Epithelial cell of prostate (primary cell): ENCODE measurements at places on chromosomes 13 and 19.

GRCh38 chr13:33193428-33193974 lies 92.1 kb downstream of the STARD13 start:
- DNase-seq: no peak

- no peak for DNase-seq
These were observed 2.6 kb downstream of the VMAC start for GRCh38 chr19:5907241-5907640.

DNA sequence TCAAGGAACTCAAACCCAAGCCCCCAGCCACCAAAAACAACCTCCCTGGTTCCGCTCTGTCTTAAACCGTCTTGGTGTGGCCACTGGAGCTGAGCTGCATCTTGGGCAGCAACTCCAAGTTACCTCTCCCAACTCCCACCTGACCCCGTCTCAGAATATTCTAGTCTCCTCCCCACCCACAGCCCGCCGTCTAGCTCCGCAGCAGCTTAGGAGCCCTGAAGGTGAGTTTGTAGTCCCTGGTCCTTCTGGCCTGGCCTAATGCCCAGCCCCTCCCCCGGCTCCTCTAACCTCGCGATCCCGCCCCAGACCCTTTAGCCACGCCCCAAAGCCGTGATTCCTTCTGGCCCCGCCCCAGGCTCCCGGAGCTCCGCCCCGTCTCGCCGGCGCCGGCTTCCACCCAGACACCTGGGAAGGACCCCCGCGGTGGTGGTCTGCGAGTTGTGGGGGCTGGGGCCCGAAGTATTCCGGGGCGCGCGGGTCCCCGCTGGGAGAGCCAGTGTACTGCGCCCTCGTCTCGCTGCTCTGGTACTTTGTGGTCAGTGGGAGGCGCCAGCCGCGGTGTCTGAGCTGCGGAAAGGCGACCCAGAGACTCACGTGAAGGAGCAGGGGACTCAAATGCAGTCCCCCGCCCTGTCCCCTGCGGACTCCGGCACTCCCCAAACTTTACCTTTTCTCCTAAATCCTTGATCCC lies 2.5 kb upstream of the LHB start:
- DNase-seq: no peak

DNA sequence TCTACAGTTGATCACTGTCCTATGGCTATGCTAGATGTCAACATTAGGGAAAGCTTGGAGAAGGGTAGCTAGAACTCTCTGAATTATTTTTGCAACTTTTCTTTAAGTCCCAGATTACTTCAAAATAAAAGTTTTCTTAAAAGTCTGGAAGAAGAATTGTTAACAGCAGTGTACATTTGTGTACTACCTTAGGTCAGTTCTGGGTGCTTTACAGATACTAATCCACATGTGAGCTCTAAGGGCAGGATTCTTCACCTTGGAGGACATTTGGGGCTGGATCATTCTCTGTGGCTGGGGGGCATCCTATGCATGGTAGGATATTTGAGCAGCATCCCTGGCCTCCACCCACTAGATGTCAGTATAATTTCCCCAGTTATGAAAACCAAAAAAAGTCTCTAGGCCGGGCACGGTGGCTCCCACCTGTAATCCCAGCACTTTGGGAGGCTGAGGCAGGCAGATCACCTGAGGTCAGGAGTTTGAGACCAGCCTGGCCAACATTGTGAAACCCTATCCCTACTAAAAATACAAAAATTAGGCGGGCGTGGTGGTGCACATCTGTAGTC lies 2.8 kb downstream of the BRME1 start:
- no peak for DNase-seq

DNA sequence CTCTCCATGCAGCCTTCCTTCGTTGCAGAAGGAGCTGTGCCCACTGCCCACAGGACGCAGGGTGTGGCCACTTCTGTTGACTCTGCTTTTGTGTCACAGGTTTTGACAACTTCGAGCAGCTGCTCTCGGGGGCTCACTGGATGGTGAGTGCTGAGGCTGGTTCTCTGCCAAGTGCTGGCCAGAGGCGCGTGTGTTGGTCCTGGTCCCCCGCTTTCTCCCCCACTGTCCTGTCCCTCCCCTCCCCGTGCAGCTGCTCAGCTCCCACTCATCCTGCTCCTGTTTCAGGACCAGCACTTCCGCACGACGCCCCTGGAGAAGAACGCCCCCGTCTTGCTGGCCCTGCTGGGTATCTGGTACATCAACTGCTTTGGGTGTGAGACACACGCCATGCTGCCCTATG lies 10.6 kb upstream of the PDCD2L start:
- DNase-seq: no peak

DNA sequence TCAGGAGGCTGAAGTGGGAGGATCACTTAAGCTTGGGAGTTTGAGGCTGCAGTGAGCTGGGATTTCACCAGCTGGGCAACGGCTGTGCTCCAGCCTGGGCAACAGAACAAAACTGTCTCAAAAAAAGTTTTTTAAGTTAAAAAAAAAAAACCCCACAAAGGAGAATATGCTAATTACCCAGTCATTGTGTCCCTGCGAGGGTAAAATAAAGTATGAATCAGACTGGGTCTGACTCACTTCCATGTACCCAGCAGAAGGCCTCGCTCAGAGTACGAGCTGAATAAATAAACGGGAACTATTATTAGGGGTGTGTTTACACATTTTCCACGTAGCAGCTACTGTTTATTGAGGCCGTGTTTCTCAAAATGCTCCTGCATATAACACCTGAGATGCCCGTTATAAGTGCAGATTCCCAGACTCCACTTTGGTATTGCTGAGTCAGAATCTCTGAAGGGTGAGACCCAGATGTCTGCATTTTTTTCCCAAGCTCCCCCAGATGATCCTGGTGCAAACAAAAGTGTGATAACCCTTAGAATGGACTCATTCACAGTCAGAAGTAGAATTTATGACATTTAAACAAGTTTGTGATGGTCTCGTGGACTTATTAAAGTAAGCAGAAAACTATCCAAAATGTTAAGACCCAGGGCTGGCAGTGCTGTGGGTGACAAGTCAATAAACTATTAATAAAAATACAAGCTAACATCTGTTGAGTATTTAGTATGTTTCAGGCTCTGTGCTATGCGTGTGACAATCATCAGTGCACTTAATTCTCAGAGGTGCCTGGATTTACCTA lies 28.2 kb downstream of the KCNC3 start:
- no peak for DNase-seq

GRCh38 chr19:35195830-35196229 lies 32.7 kb downstream of the FAM187B start:
- no peak for DNase-seq

- DNase-seq: no peak
These were observed 685.0 kb downstream of the SLITRK1 start for GRCh38 chr13:83197316-83197715.
